Colonic mucosa (tissue), 4 donors: ENCODE measurements at places on chromosomes 1 and 21. TPM values are rescaled to one million over a fixed set of nuclear protein-coding genes. Genes with fewer than 3 reads are reported as not detected.

- peak; percentile 53 for DNase-seq
These were observed 37.0 kb upstream of the ATP1A1 start for GRCh38 chr1:116335850-116336624.

DNA sequence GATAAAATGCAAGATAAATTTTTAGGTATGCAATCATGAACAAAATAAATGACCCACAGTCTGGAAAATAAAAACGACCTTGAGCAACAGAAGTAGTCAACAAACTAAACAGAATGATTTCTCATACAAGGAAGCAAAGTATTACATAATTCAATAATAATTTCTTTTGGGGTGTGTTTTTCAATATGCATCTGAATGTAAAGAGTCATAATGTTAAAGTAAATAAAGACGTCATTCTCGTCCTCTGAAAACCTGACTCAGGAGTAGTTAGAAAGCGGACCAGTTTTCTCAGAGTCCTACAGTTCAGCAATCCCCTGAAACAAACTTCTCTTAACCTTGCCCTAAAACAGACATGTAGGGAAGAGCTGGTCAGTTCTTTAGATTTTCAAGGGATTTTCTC, 18.6 kb downstream of the CDC42BPA start:
- no peak for DNase-seq

GRCh38 chr1:227886503-227886961, 61.2 kb downstream of the WNT9A start:
- peak; percentile 18 for DNase-seq

DNA sequence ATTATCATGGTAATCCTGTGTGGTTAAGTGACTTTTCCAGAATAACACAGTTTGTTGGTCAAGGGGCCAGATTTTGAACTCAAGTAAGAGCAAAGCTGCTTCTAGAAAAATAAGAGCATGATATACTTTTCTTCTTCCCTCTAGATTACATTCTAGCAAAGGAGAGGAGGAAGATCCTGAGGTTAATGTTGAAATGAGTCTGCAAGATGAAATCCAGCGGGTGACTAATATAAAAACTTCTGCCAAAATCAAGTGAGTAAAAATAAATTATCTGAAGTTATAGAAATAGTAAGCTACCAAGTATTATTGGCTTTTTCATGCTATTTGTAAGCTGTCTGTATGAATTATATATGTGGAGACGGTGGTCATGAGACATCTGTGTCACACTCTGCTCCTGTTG, 12.8 kb downstream of the WDR3 start:
- no peak for DNase-seq

- no peak for DNase-seq
These were observed 64.8 kb upstream of the ZNF648 start for GRCh38 chr1:182126272-182126800.

DNA sequence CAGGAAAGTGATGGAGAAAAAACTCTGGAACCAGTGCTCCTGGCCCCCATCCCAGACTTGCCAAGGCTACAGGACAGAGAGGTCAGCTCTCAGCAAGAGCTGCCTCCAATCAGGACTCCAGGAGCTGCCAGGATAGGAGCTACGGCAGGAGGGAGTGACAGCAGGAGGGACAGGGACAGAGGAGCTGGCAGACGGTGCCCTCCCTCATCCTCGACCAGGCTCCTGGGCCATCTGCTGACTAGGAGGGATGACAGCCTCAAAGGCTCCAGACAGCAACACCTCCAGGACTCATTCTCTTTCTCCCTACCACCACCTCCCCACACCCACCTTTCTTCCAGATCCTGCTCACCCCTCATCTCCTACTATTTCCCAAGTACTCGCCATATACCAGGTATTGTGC, 22.7 kb downstream of the DLGAP3 start:
- no peak for DNase-seq

DNA sequence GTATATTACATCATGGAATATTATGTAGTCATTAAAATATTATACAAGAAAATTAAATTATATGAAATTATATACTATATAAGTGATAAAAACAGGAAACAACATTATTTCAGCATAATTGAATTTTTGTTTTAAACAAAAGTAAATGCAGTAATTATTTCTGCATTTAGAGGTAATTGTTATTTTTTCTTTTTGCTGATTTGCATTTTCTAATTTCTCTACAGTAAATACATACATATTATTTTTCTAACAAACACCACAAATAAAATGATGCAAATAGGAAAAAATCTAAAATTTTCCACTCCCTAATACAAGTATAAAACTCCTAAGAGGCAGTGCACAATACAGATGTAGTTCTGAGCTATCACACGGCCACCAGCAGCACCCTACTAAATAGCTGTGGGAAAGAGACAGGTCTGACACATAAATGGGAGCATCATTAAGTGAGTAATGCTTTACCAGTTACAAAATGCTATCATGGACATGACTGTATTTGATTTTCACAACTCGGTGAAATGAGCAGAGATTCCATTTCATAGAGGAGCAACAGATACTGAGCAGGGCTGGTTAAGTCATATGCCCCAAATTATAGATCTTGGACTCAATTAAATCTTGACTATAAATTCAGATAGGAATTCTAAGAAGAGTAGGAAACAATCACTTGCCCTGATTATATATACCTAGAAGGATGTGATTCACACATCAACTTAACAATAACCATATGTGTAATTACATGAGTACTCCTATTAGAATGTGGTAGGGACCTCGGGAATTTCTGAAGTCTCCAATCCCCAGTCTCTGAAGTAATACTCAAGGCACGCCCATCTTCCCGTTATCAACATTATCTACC, 49.0 kb downstream of the NRIP1 start:
- no peak for DNase-seq

GRCh38 chr1:211415700-211416099, 76.3 kb downstream of the RD3 start:
- DNase-seq = no peak

GRCh38 chr1:10962483-10962882, 50.0 kb upstream of the TARDBP start:
- no peak for DNase-seq

Gene SPATA46
- not detected for total RNA-seq

Gene TEX38
- total RNA-seq = not detected

Gene PLEKHA6
- total RNA-seq = 165 TPM
